Activated naive CD8-positive, alpha-beta T cell treated with anti-CD3 and anti-CD28 coated beads, Interleukin-2, amount 50 U/mL, for 16 hours (primary cell): ENCODE measurements at places on chromosomes 4 and X.
A peak's percentile ranks its signal among the peaks of the same experiment; 100 is the strongest.

- no peak for DNase-seq
These were observed 99.8 kb downstream of the PTCHD1 start for GRCh38 chrX:23434356-23434884.

GRCh38 chr4:87601361-87601760 lies 7.0 kb upstream of the DSPP start:
- no peak for DNase-seq

DNA sequence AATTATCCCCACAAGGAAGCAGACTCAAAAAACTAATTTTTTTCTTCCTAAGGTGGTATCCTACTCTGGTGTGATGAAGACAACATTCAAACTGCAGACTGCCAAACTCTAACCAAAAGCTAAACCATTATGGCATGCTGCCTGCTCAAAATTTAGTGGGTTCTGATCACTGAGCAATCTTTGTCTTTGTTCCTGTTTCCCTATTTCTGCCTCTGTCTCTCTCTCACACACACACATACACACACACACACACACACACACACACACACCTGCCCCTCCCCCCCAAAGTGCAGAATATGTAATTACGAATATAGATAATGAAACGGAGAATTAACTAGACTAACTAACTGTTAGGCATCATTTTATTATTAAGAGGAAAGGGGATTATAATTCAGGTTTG lies 1278.6 kb downstream of the PCDH7 start:
- no peak for DNase-seq

GRCh38 chrX:109927663-109928273 lies 75.1 kb upstream of the TMEM164 start:
- DNase-seq, result no peak

GRCh38 chr4:128782076-128782715 lies 27.3 kb upstream of the JADE1 start:
- peak; percentile 18 for DNase-seq

DNA sequence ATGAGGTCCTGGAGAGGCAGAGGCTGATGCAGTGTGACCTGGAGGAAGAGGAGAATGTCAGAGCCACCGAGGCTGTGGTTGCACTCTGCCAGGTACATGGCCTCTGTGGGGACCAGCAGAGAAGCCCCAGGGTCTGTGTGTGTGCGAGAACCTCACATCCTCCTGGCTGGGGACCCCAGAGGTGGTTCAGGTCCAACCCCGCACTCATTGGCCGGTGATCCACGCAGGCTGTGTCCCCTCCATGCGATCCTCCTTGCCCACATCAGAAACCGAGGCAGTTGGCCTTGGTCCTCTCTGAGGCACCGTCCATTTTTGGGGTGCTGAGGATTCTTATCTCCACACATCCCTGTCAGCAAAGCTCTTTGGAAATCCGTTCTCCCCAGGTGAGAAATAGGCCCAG lies 45.3 kb downstream of the EVC start:
- DNase-seq, result no peak

DNA sequence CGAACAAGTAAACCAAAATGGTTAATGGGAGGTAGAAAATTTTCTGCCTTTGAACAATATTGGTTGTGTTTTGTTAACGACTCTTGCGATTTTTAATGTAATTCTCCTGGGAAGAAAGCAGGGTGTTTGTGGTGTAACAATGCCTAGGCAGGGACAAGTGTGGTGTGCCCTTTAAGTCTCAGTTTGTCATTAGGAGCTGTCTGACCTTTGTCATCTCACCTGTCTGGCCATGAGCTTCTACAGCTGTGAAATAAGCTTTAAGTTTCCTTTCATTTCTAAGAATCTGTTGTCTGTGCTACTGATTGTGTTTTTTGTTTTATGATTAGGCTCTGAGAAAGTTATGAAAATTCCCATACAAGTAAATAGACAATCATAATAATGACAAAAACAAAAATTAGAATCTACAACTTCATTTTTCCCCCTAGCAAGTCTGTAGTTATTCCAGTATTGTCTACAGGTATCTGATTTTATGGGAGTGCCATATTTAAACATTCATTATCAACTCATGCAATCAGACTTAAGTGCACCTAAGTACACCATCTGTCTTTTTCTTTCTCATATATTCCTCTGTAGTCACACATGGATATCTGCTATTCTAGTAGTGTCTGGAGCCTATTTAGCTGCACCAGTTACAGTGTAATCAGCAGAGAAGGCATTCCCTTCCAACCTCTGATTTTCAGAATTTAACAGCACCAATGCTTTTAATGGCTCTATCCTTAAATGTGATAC lies 203.5 kb downstream of the PPARGC1A start:
- no peak for DNase-seq

GRCh38 chrX:11791537-11791936 lies 33.5 kb downstream of the MSL3 start:
- no peak for DNase-seq

GRCh38 chr4:24116107-24116506 lies 226.3 kb upstream of the PPARGC1A start:
- no peak for DNase-seq

- DNase-seq, result no peak
These were observed 21.1 kb downstream of the NMU start for GRCh38 chr4:55615008-55615407.

GRCh38 chr4:155220025-155220424 lies 11.6 kb downstream of the NPY2R start:
- no peak for DNase-seq

DNA sequence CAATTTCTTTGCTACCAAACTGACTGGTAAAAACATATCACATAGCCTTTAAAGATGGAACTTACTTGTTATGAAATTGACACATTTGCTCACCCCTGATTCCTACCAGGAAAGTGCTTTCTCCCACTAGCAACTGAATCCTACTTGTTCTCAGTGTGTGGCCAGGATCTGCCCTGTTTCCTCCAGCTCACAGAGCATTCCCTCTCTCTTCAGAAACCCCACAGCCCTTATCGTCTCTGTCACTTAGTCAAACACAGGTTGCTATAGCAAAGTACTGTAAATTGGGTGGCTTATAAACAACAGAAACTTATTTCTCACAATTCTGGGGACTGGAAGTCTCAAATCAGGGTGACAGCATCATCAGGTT lies 265.2 kb upstream of the BOD1L1 start:
- DNase-seq, result no peak

DNA sequence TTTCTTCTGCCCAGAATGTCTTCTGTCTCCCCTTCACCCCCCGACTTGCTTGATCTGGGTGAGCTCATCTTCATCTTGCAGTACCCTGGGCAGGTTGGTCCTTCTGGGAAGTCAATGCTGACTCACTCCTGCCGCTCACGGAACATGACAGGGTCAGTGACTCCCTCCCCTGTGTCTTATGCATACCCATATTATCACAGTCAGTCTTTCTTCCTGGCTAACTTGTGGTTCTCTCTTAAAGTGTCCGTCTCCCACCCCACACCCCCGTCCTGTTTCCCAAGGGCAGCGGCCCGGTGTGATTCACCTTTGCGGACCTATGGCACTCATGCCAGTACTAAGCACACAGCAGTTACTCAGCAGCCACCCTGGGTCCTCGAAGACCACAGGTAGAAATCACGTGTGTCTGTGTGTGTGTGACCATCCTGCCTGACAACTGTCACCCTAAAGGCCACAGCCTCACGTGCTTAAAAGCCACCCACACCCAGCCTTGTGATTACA lies 17.7 kb downstream of the IQSEC2 start:
- no peak for DNase-seq

DNA sequence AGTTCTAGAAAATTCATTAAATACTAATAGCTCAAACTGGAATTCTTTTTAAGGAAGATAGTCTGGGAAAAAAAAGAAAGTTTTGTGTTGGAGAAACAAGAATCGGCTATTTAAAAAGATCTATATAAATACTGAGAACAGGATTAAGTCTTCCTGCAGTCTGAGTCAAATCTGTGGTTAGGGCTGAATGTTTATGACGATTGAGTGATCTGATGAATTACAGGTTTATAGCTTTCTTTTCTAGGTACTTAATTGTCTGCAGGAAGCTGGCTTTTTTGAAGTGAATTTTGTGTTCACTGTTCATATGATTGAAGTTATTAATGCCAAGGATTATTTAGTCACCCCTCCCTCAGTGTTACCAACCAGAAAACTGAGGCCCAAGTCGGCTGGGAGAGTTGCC lies 42.2 kb downstream of the TLL1 start:
- no peak for DNase-seq

- DNase-seq, result no peak
These were observed 47.6 kb downstream of the RNF212 start for GRCh38 chr4:1065732-1066131.

DNA sequence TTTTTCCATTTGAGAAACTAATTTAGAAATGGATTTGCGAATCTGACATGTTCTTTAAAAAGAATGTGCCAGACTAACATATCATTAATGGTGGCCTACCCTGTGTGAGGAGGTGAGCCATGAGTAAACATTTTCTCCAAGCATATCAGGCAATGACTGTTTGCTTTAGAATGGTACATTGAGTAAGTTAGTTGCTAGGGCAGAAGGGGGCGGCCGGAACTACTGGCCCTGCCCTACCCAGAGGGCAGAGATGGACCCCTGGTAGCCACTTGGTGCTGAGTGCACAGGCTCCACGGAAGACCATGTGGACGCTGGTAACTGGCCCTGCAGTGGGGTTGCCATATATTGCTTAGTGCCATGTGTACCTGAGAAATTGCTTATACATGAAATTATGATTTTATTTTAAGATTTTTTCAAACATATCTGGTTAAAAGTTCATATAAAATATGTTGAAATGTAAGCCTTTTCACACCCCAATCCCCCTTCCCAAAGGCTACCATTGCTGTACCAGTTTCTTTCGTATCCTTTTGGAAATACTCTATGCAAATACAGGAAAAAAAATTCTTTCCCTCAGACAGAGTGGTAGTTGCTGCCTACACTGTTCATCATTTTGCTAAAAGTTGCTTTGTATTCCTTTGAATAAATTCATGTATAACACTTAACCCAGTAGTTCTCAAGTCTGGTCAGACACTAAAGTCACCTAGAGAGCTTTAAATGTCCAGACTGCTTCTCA lies 8.8 kb downstream of the FNIP2 start:
- no peak for DNase-seq

GRCh38 chrX:40474645-40475044 lies 106.1 kb upstream of the ATP6AP2 start:
- no peak for DNase-seq

DNA sequence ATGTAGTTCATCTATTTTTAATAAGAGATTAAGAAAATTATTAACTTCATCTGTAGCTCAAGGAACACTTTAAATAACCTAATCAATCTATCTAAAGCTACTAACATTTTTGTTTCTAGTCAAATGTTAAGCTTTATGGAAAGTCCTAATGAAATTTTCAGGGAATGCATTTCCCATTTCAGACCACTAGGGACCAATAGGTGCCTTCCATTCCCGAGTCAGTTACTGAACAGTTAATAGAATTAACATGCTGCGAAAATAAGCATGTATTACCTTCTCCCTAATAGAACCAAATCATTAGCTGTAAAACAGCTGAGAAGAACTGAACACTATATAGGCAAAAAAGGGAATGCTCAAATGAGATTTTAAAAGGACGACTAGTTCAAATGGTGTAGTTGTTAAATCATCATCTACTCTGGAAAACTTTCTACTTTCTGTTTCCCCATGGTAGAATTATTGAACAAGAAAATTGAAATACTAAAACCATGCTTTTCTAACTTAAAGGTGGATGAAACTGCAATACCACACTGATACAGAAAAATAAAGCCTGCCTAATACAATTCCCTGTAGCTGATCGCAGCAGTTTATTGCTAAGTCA lies 22.5 kb downstream of the STX18 start:
- no peak for DNase-seq

GRCh38 chrX:132671229-132671641 lies 182.4 kb upstream of the MBNL3 start:
- DNase-seq, result no peak

- DNase-seq, result no peak
These were observed 37.5 kb downstream of the NUP62CL start for GRCh38 chrX:107168712-107169111.

DNA sequence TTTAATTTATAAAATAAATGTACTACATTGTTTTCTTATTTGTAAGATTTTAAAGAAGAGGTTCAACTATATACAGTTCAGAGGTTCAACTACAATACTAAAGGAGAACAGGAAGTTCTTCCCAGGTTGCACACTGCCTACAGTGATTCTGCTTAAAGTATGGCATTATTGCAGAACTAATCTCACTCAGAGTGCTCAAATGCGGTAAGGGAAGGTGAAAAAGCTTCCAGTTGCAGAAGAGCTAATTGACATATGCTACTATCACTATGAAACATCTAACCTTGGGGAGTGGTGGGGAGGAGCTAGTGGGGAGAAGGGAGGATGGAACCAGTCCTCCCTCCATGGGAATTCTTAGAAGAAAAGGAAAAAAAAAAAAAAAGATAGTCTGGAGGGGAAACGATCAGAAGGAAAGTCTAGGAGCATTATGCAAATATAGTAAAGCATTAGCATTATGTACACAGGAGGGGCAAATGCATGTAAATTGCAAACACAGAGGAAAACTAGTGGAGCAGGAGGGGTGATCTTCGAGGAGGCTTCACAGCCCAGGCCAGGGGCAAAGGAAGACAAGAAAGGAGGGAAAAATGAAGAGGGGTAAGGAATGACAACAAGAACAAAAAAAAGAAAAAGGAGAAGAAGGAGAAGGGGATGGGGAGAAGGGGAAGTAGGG lies 32.0 kb upstream of the MMAA start:
- no peak for DNase-seq

- no peak for DNase-seq
These were observed 230.8 kb upstream of the FTHL17 start for GRCh38 chrX:31302573-31303075.

DNA sequence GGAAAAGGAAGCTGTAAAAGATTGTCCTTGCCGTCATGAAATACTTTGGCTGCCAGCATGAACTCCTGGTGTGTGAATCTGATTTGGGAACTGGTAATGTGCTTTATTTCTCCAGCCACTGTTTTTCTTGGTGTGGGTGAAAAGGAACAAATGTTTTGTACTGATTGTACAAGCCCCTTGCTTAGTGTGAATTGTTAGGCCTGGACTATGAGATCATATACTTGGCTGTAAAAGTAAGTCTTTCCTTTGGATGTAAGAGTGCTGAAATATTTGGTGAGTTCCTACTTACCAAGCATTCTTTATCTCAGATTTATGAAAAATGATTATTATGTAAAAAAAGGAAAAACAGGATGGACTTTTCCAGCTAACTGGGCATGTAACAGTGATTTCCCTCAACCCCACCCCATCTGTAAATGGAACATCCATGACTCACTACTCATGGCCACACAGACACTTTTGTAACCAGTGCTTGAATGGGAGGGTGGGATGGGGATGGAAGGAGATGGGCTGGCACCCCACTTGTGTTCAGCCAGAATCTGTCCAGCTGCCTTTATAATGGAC lies 6.3 kb downstream of the FNIP2 start:
- no peak for DNase-seq

- DNase-seq, result no peak
These were observed 71.1 kb upstream of the NLGN4X start for GRCh38 chrX:6299724-6300123.

DNA sequence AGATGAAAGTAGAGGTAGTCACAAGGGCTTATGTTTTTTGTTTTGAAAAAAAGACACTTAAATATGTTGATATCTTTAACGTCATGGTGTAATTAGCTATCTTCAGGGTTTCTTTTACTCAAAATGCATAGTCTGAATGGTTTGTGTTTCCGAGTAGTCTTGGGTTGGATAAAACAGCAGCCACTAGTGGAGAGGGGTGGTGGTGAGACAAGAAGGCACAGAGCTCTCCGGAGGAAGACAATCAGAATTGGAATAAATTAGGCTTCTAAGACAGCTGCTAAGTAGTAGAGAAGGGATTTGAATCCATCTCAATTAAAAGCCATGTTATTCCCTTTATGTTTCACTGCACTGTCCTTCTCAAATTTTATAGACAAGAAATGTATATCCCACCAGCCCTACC lies 240.4 kb upstream of the VEGFC start:
- DNase-seq, result no peak

GRCh38 chrX:133229361-133229760 lies 11.2 kb upstream of the TFDP3 start:
- DNase-seq, result no peak
